ENCODE measurements at places on chromosomes 13 and 19.

DNA sequence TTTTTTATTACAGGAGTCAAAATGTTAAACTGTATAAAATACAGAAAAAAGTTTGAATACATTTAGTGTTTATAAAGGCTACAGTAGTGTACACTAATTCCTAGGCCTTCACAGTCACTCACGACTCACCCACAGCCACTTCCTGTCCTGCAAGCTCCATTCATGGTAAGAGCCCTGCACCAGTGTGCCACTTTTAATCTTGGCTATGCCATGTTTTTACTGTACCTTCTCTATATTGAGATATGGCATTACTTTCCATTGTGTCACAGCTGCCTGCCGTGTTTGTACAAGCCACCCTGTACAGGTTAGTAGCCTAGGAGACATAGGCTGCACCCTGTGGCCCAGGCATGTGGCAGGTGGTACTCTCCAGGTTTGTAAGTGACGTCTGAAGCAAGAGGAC, 32.1 kb downstream of the C1QTNF9 start:
- H3K4me3 ChIP-seq: no peak overlapping the region

DNA sequence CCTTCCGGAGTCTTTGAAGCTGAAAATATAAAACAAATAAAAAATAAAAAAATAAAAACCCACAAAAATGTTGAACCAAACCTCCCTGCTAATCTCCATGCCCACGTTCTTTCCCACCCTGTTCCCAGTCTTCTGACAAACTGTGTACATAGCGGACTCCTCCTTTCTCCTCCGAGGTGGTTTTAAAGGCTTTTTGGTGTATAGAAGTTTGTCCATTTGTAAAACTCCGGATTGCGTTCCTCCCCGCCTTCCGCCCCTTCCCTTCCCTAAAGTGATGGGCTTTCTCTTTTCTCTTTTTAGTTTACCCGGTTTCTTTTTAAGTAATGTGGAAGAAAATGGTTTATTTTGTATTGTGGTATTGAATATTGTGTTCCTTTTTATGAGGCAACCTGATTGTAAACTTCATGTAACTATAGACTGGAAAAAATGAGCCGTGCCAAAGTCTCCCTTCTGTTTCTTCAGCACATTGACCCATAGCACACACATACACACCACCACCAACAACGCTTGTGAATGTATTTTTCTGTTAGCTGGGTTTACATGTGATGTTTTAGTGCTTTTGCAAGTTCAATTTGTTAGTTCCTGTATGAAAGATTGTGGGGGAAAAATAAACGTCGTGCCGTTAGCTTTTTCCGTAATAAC, 4.4 kb downstream of the ZIC2 start:
- no peak for DNase-seq
- peak overlapping the region; percentile 75 for H3K4me3 ChIP-seq
- H3K27ac ChIP-seq: no peak overlapping the region
- peaks cover 69% of the 10 kb centered on the region for H3K4me1 ChIP-seq
- H3K36me3 ChIP-seq: peaks cover 6% of the 10 kb centered on the region
- peaks cover 84% of the 10 kb centered on the region for H3K27me3 ChIP-seq

DNA sequence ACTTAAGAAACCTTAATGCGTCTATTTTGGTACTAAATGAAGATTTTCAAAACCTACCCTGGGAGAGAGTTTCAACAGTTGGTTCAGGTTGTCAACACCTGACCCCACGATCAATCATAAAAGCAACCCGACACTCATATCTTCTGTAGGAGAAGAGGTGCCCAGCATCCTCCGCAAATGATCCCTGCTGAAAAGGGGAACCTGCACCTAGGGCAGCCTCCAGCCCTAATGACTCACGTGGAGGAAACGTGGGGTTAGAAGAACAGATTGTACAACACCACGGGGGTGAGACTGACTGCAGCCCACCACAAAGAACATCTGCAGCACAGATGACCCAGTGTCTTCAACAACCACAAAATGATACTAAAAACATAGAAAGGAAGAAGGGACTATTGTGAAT, 116.3 kb downstream of the RAB20 start:
- no peaks in the 10 kb centered on the region for H3K27me3 ChIP-seq
- no peak for DNase-seq
- no peak overlapping the region for H3K4me3 ChIP-seq
- peaks cover 44% of the 10 kb centered on the region for H3K4me1 ChIP-seq

DNA sequence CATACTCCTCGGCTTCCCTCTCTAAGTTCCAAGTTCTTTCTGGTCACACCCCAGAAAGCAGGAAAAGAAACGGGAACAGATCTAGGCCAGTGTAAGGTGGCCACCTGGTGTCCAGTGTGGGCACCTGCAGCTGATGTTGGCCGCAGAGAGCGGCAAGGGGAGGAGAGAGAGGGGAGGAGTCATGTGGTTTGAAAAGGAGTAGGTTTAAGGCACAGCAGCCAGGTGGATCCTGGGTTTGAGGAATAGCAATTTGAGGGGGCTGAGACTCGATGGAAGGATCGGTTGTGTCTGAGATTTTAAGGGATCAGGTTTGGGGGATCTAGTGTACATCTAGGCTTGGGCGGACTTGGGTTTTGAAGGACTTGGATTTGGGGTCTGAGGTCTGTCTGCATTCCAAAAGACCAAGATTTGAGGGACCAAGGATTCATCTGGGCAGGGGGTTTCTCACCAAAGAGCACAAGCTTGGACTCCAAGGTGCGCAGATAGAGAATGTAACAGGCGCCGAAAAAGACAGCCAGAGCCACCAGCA, 1.2 kb downstream of the RABAC1 start:
- peak; percentile 75 for DNase-seq
- H3K27me3 ChIP-seq: peaks cover 9% of the 10 kb centered on the region
- H3K4me3 ChIP-seq: peak overlapping the region; percentile 96
- peak overlapping the region; percentile 22 for H3K27ac ChIP-seq
- H3K36me3 ChIP-seq: no peaks in the 10 kb centered on the region
- H3K4me1 ChIP-seq: peaks cover 27% of the 10 kb centered on the region

DNA sequence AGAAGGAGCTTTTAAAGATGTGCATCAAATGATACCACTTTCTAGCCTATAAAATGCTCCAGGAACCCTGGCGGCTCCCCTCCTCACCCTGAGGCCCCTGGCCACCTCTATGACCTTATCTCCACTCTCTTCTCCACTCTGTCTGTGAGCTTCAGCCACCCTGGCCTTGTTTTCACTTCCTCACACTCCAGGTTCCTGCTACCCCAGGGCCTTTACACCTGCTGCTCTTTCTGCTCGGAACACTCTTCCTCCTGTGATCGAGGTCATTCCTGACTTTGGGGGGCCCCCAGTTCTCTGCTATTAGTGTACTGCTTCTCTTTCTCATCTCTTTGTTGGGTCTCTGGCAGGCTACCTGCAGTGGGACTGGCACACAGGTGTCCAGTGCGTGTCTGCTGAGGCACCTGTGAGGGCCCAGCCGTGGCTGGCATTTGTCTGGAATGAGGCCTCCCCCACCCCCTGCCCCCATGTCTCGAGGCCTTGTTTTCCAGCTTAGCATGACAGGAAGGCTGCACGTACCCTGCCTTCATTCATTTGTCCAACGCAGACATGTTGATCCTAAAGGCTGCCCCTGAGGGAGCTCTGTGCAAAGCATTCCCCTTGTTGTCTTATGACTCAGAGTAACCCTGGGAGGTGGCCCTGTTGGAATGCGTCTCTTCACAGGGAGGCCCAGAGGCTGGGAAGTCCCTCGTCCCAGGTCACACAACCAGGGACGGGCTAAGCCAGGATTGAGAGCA, 2.3 kb downstream of the DDA1 start:
- DNase-seq: no peak
- H3K4me1 ChIP-seq: peaks cover 36% of the 10 kb centered on the region
- peaks cover 24% of the 10 kb centered on the region for H3K36me3 ChIP-seq

- H3K27me3 ChIP-seq: peaks cover 7% of the 10 kb centered on the region
- peaks cover 12% of the 10 kb centered on the region for H3K4me1 ChIP-seq
- H3K36me3 ChIP-seq: no peaks in the 10 kb centered on the region
- no peak for DNase-seq
- H3K27ac ChIP-seq: no peak overlapping the region
Observed at GRCh38 chr13:51118809-51119431, 7.8 kb upstream of the C13orf42 start.

DNA sequence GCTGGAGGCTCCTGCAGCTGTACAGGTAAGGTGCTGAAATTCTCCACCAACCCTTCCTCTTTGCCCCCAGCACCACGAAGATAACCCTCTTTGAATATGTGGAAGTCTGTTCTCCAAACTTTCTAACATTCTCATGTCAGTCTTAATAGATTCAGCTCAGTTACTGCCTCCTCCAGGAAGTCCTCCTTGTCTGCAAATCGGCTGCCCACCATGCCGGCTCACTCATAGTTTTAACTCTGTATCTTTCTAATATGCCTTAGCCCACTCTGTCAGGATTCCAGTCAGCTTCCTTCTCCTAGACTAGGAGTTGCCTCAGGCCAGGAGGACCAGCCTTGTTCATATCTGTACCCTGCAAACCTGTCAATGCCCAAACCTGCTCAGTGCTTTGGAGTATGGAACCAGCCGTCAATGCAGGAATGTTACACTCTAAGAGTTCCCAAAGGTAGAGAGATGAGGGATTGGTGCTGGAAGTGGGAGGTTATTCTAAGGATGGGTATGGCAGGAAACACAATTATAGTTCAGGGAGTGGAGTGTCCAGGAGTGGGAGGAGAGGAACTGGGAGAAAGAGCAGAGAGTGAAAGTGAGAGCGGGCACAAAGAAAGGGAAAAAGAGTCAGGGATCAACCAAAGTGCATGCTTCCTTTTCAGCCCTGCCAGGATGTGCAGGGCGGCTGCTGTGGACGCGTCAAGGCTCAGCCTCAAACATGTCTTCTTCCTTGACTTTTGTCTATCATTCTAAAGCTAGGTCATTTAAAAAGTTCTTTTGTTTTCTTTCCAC, 38.0 kb upstream of the ALOX5AP start:
- peak overlapping the region; percentile 4 for H3K27ac ChIP-seq
- no peak for DNase-seq
- H3K27me3 ChIP-seq: peaks cover 26% of the 10 kb centered on the region
- no peaks in the 10 kb centered on the region for H3K36me3 ChIP-seq
- no peak overlapping the region for H3K4me3 ChIP-seq

- peaks cover 86% of the 10 kb centered on the region for H3K36me3 ChIP-seq
- H3K4me3 ChIP-seq: no peak overlapping the region
- H3K27ac ChIP-seq: no peak overlapping the region
- no peaks in the 10 kb centered on the region for H3K27me3 ChIP-seq
Observed at GRCh38 chr13:49683489-49683888, 7.8 kb downstream of the EBPL start.

- H3K4me1 ChIP-seq: peaks cover 82% of the 10 kb centered on the region
- H3K27me3 ChIP-seq: peaks cover 5% of the 10 kb centered on the region
- H3K27ac ChIP-seq: peak overlapping the region; percentile 79
- H3K4me3 ChIP-seq: peak overlapping the region; percentile 21
- DNase-seq: peak; percentile 27
- peaks cover 4% of the 10 kb centered on the region for H3K36me3 ChIP-seq
Observed at GRCh38 chr13:50521831-50522149, 321.7 kb downstream of the DLEU7 start.

- no peak overlapping the region for H3K27ac ChIP-seq
- no peaks in the 10 kb centered on the region for H3K4me1 ChIP-seq
- H3K36me3 ChIP-seq: no peaks in the 10 kb centered on the region
- no peak overlapping the region for H3K4me3 ChIP-seq
Observed at GRCh38 chr19:6958791-6959190, 62.4 kb downstream of the MBD3L2B start.

- H3K4me1 ChIP-seq: no peaks in the 10 kb centered on the region
- no peak overlapping the region for H3K4me3 ChIP-seq
- H3K27ac ChIP-seq: no peak overlapping the region
- DNase-seq: peak; percentile 93
- peaks cover 10% of the 10 kb centered on the region for H3K27me3 ChIP-seq
- H3K36me3 ChIP-seq: no peaks in the 10 kb centered on the region
Observed at GRCh38 chr19:51552996-51553725, 17.9 kb upstream of the ZNF175 start.

GRCh38 chr19:30227012-30227621, 145.1 kb upstream of the ZNF536 start:
- peaks cover 57% of the 10 kb centered on the region for H3K4me1 ChIP-seq
- H3K27ac ChIP-seq: no peak overlapping the region
- no peaks in the 10 kb centered on the region for H3K36me3 ChIP-seq
- H3K27me3 ChIP-seq: peaks cover 93% of the 10 kb centered on the region
- DNase-seq: no peak

- H3K4me1 ChIP-seq: no peaks in the 10 kb centered on the region
- peaks cover 23% of the 10 kb centered on the region for H3K27me3 ChIP-seq
- H3K4me3 ChIP-seq: no peak overlapping the region
- DNase-seq: no peak
Observed at GRCh38 chr13:41302743-41303142, 8.3 kb upstream of the NAA16 start.

DNA sequence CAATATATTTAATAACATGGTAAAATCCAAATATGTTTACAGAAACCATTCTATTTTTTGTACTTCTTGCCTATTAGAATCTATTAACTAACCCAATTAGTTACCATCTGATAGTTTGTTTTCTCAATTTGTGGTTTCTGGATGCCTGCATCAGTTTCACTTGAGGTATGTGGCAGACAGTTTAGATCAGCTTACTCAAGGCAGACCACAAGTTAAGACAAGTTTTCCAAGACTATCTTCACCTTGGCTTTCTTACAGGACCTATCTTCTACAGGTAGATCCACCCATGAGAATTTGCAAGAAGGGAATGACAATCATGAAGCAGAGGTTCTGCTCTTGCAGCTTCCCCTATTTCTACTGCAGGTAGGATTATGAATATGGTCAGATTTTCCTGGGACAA, 458.6 kb downstream of the DACH1 start:
- no peak for DNase-seq
- no peak overlapping the region for H3K4me3 ChIP-seq
- no peaks in the 10 kb centered on the region for H3K36me3 ChIP-seq
- H3K4me1 ChIP-seq: peaks cover 10% of the 10 kb centered on the region

- no peak for DNase-seq
- H3K4me1 ChIP-seq: peaks cover 30% of the 10 kb centered on the region
- H3K4me3 ChIP-seq: no peak overlapping the region
- no peak overlapping the region for H3K27ac ChIP-seq
Observed at GRCh38 chr13:113126265-113127150, 3.9 kb downstream of the F10 start.

GRCh38 chr19:30214651-30215051, 157.5 kb upstream of the ZNF536 start:
- no peaks in the 10 kb centered on the region for H3K36me3 ChIP-seq
- H3K4me3 ChIP-seq: no peak overlapping the region
- H3K27me3 ChIP-seq: peaks cover 48% of the 10 kb centered on the region
- H3K4me1 ChIP-seq: peaks cover 3% of the 10 kb centered on the region
- no peak for DNase-seq

GRCh38 chr13:28761586-28761985, 42.8 kb upstream of the SLC46A3 start:
- DNase-seq: no peak
- H3K36me3 ChIP-seq: peaks cover 11% of the 10 kb centered on the region
- no peak overlapping the region for H3K4me3 ChIP-seq
- H3K27me3 ChIP-seq: peaks cover 5% of the 10 kb centered on the region
- H3K4me1 ChIP-seq: no peaks in the 10 kb centered on the region

DNA sequence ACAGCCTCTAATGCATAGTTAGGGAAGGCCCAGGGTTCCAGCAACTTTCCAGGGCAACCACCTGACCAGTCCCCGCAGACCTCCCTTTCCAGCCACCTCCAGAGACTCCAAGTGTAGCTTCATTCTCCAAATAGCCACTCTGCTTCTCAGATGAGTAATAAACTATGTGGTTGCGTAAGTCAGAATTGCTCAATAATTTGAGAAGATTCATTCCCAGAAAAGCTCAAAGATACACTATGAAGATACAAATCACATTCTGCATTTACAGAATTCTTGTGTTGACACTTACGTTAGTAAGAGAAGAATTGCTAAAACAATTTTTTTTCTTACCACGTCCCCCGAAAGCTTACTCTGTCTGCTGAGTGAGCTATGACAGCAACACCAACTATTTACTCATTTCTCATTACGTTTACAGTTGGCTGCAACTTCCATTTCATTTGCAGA, 8.2 kb upstream of the LATS2 start:
- peaks cover 5% of the 10 kb centered on the region for H3K4me1 ChIP-seq
- H3K36me3 ChIP-seq: no peaks in the 10 kb centered on the region
- no peak overlapping the region for H3K27ac ChIP-seq
- no peak overlapping the region for H3K4me3 ChIP-seq
- peaks cover 5% of the 10 kb centered on the region for H3K27me3 ChIP-seq
- DNase-seq: no peak

All from nephron progenitor cell (in vitro differentiated cells).